ENCODE measurements at places on chromosomes 3 and 15.

GRCh38 chr3:4742359-4742758, 236.9 kb upstream of the BHLHE40 start:
- no peak for DNase-seq

DNA sequence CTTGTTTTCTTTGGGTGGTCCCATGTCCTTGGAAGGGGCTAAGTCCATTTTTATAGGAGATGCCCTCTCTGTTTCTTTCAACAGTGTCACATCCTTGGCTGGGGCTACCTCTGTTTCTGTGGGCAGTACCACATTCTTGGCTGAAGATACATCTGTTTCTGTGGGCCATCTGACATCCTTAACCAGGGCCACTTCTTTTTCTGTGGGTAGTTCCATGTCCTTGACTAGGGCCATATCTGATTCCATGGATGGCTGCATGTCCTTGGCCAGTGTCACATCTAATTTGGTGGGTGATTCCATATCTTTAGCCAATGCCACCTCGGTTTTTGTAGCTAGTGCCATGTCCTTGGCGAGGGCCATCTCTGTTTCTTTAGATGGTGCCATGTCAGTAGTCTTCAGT, 99.5 kb downstream of the MAP4 start:
- no peak for DNase-seq

DNA sequence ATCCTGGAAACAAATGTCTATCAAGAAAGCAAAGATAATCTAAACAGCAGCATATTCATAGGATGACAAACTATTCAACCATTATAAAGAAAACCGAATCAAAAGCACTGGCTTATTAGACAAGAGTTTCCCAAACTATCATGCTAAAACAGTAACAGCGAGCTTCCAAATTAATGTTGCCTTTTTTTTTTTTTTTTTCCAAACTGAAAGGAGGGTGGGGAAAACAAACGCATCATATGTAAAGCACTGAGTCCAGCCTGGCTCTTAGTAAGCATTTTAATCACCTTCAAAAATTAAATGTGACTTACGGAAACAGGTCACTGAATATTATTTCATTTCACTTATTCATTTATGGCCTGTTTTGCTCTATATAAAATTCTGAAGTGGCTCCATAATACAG, 2.3 kb downstream of the TJP1 start:
- no peak for DNase-seq

GRCh38 chr15:33100314-33100713, 94.2 kb downstream of the FMN1 start:
- DNase-seq, result no peak

- no peak for DNase-seq
Observed at GRCh38 chr3:35746492-35746891, 107.2 kb downstream of the ARPP21 start.

DNA sequence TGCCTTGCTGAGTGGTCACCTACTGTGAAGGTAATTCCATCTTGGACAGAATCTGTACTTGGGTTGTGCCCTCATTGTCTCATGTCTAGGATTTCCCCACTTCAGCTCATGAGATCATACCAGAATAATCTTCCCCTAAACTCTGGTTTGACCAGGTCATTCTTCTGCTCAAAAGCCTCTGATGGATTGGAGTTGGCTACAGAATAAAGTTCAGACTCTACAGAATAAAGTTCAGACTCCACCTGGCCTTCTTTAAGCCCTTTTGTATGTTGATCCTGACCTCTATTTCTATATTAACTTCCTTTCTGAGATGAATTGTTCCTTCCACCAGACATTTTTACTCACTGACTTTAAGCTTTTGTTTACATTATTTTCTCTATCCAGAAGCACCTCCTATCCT, 6.4 kb upstream of the GLCE start:
- no peak for DNase-seq

DNA sequence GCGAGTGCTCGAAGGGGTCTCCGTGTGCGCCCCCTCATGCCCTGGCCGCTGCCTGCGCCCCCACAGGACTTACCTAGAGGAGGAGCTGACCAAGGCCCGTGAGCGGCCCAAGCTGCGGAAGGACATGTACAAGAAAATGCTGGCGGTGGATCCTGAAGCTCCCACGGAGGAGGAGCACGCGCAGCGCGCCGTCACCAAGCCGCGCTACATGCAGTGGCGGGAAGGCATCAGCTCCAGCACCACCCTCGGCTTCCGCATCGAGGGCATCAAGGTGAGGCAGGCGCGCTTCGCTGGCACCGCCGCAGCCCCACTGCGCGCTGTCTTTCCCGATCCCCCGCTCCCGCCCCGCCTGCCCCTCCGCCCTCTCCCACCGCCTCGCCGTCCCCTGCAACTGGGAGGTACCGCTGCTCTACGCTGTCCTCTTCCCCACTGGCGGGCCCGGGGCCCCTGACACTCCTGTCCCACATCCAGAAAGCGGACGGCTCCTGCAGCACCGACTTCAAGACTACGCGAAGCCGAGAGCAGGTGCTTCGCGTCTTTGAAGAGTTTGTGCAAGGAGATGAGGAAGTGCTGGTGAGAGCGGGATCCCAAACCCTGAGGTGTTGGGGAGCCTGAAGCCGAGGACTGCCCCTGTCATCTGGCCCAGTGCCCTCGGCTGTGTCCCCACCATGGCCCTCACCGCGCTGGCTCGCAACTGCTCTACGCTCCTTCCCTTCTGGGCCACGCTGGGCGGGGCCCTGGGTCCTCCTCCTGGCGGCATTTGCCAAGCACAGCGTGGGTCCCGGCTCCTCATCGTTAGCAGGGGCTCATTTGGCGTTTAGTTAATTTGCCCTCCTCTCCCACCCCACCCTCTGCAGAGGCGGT, 8.5 kb downstream of the ITPKA start:
- peak; percentile 33 for DNase-seq

DNA sequence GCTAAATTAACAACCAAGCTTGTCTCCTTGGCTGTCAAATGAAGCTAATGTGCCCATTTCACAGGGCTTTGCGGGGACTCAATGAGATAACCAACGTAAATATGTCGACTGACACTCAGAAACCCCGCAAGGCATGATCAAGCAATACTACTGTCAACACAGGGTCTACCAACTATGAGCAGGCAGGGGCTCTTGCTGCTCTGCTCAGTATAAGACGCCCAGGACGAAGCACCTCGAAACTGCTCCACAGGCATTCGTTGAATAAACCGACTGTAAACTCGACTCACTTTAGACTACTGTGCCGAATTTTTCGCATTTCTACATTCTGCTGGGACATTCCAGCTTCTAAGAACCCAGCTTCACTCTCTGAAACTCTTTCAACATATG, 55.0 kb downstream of the FEZF2 start:
- DNase-seq, result no peak

DNA sequence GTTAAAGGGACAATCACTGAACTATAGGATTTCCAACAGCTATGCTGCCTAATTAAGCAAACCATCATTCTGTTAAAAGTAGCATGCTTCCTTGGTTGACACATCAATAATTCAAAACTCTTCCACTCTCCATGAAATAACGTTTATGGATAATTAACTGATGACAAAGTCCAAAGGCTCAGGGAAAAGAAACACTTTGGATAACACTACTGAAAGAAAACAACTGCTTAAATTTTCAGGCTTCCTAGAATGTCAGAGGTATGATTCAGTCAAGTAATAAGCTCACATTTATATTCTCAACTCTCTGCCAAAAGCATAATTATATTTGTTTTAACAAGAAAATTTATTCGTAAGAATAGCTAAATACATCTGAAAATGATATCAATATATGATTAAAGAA, 49.6 kb downstream of the WDR72 start:
- no peak for DNase-seq

- no peak for DNase-seq
Observed at GRCh38 chr15:89391685-89392257, 57.1 kb upstream of the POLG start.

DNA sequence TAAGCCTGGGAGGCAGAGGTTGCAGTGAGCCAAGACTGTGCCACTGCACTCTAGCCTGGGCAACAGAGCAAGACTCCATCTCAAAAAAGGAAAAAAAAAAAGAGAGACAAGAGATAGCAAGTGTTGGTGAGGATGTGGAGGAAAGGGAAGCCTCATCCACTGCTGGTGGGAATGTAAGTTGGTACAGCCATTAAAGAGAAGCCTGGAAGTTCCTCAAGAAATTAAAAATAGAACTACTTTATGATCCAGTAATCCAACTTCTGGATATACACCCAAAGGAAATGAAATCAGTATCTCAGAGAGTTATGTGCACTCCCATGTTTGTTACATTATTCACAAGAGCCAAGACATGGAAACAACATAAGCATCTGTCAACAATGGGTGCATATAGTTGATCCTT, 14.9 kb downstream of the PYGO1 start:
- no peak for DNase-seq

- DNase-seq, result no peak
Observed at GRCh38 chr15:48456134-48456533, 124.9 kb downstream of the DUT start.

DNA sequence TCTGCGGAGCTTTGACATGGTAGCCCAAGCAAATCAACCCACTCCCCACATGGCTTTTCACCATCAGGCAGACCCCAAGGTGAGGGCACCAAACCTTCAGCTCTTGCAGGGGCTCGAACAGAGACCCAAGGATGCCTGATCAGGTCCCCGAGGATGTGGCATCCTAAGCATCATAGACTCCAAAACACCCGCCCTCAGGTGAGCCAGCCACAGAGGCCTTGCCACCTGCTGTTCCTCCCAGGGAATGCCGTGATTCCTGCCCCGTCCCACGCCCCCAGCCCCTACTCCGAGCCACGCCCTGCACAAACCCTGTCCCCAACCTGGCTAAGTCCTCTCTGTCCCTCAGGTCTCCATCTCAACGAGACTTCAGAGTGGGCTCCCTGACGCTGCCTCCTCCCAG, 34.7 kb upstream of the SLC41A3 start:
- no peak for DNase-seq

DNA sequence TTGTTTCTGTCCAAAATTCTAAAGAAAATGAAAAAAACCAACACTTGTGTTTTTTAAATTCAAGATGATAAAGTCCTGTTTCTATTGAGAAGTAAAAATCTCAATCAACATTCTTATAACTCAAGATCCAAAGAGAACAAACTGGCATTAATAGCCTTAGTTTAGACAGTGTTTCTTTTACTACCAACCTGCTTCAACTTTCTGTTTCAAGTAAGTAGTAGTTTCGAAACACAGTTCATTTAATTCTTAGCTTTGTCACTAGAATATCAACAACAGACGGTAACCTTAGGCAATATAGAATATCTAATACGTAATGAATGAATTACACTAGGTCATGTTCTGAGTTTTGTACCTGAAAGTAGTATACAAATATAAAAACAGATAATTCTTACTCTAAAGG, 23.7 kb downstream of the CIP2A start:
- no peak for DNase-seq

- DNase-seq, result no peak
Observed at GRCh38 chr3:125129512-125129997, 73.8 kb upstream of the HEG1 start.

DNA sequence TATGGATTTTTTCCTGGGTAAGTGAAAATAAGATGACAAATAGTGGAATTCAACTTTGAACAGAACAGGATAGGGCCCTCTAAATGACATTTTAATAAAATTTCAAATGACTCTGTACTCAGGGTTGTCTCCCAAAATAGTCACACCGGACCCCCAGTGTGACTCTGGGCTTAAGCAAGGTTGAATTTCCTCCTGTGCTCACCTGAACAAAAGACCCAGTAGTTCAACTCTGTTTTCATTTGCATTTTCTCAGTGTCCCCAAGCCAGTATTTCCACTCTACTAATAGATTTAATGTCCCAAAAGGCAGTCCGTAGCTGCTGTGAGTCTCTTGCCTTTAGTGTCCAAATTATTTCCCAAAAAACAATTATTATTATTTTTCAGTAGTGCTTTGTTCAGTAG, 296.6 kb downstream of the PLOD2 start:
- DNase-seq, result no peak

GRCh38 chr3:94070341-94070911, 7.6 kb downstream of the NSUN3 start:
- DNase-seq, result no peak

DNA sequence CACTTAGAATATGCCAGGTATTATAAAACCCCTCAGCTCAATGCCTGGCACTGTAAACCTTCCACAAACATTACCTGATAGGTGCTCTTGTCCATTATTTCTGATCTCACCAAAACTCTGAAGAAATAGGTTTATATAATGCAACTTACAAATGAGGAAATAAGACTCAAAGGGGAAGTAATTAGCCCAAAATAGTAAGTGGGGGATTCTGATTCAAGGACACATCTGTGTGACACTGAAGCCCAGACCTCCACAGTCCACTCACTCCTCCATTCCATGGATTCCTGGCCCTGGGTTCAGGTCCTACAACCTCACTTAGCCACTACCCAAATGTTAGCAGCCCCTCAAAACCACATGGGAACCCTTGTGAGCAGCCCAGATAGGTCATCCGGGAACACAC, 49.9 kb downstream of the TRANK1 start:
- no peak for DNase-seq

DNA sequence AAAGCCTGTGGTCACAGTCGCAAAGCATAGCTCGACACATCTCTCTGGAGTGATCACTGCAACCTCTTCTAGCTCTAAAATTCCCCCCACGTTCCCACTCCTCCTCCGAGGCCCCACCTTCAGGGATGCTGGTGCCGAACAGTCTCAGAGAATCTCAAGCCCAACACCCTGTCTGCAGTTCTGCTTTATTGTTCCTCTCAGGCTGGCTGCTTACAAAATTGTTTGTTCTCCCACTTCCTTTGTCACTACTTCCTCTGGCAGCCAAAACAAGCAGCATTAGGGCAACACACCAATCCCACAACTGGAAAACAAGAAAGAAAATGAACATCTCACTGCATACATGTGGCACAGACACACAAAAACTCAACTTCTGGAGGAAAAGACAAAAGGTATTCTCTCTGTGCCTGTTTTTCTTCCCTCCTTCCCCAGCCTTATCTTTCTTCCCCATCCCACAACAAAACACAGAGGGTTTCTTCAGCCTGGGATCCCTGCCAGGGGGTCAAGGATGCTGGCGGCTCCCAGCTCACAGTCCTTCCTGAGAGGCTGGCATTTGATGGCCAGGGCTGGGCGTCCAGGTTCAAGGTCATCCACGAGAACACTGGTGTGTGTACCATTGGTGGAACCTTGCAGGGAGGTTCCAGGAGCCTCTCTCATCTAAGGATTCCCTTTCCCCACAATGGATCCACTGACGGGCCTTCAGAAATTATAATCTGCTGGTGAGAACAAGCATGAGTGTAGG, 108.4 kb downstream of the TMCO5A start:
- no peak for DNase-seq

GRCh38 chr3:150467381-150467780, 59.3 kb downstream of the TSC22D2 start:
- no peak for DNase-seq

DNA sequence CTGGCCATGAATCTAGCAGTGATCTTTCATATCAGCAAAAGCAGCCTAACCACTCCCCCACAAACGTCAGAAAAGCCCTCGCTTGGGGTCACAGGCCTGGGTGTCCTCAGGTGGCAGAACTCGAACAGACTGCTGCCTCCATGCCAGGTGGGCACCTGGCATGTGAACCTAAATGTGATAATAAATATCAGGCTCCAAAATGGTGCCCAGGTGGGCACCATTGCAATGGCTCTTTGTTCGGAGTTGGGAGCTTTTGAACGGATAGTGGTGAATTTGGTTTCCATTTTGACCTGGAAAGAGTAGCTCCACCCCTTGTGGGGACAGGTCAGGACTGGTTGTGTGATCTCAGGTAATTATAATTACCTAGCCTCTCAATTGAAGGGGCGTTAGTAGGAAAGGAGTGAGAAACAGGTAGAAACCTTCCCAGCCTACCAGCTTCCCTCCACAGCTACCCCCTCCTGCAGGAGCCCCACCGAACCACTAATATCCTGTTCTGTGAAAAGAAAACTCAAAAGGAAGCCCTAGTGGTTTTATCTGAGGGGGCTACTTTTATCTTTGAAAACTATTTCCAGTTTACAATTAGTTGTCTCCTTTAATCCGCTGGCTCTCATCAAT, 18.1 kb downstream of the MYO1E start:
- no peak for DNase-seq

All from CD4-positive, alpha-beta memory T cell (primary cell).